ENCODE measurements at places on chromosomes 6 and 20.

DNA sequence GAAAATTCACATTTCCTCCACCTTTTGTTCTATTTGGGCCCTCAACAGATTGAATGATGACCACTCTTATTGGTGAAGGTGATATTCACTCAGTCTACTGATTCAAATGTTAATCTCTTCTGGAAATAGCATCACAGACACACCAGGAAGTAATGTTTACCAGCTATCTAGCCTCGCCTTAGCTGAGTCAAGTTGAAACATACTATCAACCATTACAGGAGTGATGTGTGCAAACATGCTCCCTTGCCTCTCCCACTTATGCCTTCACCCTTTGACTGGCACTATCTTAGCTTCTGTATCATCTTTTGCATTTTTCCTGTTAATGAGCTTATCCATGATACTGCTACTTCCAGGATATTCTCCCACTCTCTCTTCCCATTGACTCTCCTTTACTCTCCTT lies 191.9 kb downstream of the CENPW start:
- peak; percentile 0 for DNase-seq

- no peak for DNase-seq
These were observed 10.8 kb downstream of the SLC4A11 start for GRCh38 chr20:3227936-3228749.

DNA sequence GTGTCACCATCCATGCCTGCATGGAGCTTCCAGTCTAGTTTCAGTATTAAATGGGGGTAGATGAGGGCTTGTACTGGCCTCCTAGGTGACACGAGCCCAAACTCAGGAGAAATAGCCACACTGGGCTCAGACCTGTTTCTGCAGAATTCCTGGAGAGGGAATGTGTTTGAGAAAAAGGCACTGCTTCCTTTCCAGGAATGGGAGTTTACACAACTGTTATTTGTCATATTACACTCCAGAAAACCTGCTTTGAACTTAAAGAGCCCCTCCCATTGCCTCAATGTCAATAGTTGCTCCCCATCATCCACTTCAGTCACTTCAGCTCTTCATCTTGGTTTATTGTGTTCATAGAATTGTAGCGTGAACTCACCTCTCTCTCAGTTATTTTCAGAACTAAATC lies 151.5 kb downstream of the CFAP61 start:
- no peak for DNase-seq

GRCh38 chr20:4901031-4901818 lies 100.1 kb downstream of the SLC23A2 start:
- DNase-seq = no peak

- DNase-seq = no peak
These were observed 15.2 kb downstream of the NKX2-2 start for GRCh38 chr20:21498635-21499034.

DNA sequence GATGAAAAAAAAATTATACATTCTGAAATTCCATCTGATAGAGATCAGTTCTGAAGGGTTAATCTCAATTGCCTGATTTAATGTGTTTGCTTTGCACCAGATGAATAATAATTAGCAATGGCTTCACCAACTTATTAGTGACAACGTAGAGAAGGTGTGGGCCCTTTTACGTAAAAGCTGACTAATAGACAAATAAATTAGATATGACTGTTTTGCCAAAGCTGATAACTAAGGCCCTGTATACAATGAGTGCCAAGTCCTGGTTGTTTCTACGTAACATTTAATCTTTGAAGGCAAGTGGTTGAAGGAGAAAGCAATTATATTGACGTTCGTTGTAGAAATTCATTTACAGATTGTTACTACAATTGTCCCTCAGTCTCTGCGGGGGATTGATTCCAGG lies 10.8 kb downstream of the SGK1 start:
- no peak for DNase-seq

- DNase-seq = peak; percentile 43
These were observed 21.3 kb downstream of the TNXB start for GRCh38 chr6:32087574-32088486.

DNA sequence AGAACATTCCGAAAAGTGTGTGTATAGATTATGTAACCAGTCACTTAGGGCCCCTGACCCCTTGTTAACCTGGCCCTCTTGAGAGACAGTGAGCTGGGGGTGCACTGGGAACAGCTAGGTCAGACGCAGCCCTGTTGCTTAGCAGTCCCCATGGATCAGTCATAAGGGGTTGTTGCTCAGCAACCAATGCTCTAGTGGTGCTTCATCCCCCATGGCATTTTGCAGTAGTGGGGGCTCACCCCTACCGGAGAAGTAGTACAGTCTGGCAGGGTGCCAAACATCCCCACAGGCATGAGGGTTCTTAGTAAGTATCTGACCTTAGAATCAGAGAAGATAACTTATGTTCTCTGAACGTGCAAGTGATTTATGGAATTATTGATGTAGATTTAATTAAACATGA lies 12.3 kb downstream of the PKIB start:
- DNase-seq = no peak

DNA sequence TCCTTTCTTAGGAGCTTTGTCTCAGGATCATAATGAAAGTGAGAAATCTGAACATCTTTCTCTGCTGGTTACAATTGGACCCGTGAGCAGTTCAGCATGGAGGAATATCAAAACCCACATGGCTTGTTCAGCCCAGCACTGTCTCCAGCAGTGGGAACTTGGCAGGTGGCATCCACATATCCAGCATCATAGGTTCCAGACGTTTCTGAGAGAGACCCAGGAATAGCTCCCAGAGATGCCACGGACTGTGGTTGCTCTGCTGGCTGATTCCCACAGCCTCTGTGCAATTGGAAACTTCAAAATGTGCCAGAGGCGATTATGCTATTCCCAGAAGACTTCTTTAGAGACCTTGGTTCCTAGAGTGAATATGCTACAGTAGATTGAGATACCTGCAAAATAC lies 76.4 kb downstream of the PHACTR2 start:
- DNase-seq = no peak

GRCh38 chr20:36310215-36310981 lies 4.3 kb downstream of the DLGAP4 start:
- DNase-seq = no peak

DNA sequence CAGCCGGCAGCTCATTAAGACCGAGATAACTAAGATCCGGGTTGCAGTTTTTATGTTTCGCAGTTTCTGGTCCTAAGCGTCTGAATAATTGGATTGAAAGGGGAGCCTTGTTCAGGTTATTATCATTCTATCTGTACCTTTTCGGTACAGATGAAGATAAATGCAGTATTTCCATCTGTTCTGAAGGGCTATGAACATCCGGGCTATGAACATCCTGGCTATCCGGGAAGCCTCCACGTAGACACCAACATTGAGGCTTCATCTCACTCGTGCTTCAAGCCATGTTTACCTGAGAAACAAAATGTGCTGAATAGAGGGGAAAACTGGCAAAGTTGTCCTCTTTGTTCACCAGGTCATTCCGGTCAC lies 399 bp upstream of the REPS1 start:
- DNase-seq = no peak

- no peak for DNase-seq
These were observed 8.0 kb upstream of the NKX2-2 start for GRCh38 chr20:21521596-21522480.

GRCh38 chr20:35093267-35093884 lies 769 bp upstream of the TRPC4AP start:
- DNase-seq = no peak

GRCh38 chr6:99130897-99131873 lies 183.4 kb upstream of the FBXL4 start:
- no peak for DNase-seq

GRCh38 chr6:31579119-31579505 lies 3.1 kb downstream of the LTB start:
- DNase-seq = no peak

- no peak for DNase-seq
These were observed 308.6 kb upstream of the ZFP64 start for GRCh38 chr20:52500157-52500556.

DNA sequence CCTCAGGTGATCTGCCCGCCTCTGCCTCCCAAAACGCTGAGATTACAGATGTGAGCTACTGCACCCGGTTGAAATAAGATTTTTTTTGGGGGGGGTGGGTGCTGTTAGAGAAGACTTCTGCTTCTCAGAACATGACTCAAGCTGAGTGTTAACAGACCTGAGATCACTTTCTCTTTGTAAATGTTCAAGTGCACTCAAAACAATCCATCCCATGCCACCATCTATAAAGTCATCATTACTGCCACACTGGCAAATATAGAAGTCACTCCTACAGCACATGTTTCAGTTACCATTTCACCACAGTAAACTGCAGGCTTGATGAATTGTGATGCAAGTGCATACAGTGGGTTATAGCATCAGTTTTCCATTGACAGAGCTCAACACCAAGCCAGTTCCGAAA lies 9.0 kb downstream of the VPS16 start:
- no peak for DNase-seq

DNA sequence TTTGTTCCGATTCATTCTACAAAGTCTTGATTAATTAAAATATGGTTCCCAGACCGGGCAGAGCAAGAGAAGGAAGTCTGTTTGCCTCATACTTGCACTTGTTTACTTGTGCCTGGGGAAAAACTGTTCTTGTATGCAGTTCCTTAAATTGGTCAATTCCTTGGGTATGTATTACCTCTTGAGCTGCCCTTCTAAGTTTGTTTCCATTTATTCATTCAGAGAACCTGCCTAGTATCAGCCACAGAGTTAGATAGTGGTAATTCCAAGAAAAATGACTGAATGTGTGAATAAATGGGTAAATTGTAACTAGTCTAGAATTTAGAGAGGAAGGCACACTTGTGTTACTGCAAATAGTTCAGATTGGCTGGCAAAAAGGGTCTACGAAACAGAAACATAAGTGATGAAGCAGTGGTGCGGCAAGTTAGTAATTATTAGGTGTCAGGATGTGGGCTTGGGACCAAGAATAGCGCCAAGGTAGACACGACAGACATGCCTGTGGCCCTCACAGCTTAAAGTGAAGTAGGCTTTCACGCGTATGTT lies 525 bp upstream of the MAK start:
- DNase-seq = peak; percentile 75

DNA sequence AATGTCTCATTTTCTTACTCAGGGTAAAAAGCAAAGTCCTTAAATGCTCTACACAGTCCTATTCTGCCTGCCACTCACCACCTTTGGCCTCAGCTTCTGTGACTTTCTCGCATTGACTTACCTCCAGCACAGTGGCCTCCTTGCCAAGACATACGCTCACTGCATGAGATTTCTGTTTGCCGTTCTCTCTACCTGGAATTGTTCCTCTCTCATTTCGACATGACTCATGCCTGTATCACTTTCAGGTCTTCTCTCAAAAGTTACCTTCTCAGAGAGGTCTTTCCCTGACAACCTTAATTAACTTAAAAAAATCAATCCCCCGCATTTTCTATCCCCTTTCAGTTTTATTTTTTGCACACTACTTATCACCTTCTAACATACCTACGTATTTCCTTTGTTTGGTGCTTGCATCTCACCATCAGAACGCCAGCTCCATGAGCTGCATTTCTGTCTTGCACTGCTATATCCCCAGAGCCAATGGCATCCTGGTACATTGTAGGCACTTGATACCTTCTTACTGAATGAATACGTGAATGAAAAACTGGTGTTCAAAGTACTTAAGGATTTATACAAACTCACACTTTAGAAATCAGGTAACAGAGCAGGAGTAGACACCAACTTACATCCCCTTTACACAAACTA lies 24.5 kb downstream of the TENT5A start:
- DNase-seq = no peak

DNA sequence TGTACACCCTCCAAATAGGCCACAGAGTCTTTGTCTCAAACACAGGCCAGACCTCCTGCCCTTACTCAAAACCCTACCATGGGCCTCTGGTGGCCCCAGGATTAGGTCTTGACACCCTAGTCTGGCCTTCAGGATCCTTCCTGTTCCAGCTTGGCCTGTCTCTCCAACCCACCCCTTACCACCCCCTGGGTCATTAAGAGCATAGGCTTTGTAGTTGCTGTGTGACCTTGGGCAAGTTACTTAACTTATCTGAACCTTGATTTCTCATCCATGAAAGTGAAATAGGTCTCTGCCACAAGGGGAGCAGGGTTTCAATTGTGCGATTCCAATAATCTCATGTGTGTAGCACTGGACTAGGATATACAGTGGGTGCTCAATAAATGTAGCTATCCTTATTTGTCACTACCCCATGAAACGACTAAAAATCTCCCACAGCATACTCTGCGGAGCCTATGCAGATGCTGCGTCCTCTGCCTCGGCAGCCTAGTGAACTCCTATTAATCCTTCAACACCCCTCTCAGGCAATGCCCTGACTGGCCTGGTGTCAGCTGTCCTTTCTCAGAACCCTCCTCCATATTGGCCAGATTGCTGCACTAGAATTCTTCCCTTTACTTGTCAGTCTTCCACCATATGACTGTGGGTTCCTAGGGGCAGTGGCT lies 39.7 kb upstream of the NOL4L start:
- no peak for DNase-seq

DNA sequence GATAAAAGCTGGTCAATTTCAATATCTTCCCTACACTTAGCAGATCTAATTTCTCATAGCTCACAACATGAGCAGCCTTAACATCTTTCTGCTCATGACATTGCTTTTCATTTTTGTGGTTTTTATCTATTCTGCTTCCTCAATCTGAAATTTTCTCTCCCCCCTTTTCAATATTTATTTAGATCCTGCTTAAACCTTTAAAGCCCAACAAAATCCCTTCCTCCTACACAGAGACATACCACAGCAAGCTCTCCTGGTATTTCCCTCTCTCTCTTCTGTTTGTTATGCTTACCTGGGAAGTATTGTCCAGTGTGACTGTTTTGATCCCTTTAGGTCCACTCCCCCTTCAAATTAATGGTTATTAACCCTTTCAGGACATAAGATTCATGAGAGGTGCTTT lies 582.5 kb downstream of the RFPL4B start:
- no peak for DNase-seq

DNA sequence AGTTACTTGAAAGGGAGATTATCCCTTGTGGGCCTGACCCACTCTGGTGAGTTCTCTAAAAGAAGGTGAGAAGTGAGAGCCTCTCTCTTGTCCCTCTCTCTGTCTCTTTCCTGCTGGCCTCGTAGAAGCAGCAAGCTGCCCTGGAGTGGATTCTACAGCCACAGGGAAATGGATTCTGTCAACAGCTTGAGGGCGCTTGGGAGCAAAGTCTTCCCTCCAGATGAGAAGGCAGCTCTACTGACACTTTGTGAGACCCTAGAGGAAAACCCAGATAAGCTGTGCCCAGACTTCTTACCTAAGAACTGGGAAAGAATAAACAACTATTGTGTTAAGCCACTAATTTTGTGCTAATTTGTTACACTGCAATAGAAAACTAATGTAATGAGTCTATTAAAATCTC lies 39.9 kb downstream of the ANKRD60 start:
- DNase-seq = no peak

DNA sequence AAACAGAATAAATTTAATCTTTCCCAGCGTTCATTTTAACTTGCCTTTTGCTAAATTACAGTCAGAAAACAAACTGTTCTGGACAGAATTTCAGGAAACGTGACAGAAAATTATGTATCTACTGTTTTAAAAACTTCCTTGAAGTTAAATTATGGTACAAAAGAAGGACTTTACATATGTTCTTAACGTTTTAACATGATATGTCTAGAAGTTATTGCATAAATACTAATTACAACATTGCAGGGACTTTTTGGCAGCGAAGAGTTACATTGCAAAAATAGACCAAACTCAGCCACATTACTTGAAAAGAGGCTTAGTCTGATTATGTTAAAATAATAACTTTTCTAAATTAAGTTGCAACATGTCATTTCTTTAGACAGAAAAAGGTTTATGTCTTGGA lies 142.1 kb upstream of the IMPG1 start:
- DNase-seq = no peak

- DNase-seq = no peak
These were observed 3.8 kb upstream of the TNFAIP3 start for GRCh38 chr6:137863091-137863797.

GRCh38 chr20:36017048-36017951 lies 48.9 kb downstream of the CNBD2 start:
- DNase-seq = no peak

- no peak for DNase-seq
These were observed 206.3 kb downstream of the COL19A1 start for GRCh38 chr6:70072540-70073179.

All from CD4-positive, CD25-positive, alpha-beta regulatory T cell (primary cell).